Activated T-cell treated with anti-CD3 and anti-CD28 coated beads, Interleukin-2, amount 50 U/mL, for 24 hours (primary cell): ENCODE measurements at places on chromosomes 6 and 20.

DNA sequence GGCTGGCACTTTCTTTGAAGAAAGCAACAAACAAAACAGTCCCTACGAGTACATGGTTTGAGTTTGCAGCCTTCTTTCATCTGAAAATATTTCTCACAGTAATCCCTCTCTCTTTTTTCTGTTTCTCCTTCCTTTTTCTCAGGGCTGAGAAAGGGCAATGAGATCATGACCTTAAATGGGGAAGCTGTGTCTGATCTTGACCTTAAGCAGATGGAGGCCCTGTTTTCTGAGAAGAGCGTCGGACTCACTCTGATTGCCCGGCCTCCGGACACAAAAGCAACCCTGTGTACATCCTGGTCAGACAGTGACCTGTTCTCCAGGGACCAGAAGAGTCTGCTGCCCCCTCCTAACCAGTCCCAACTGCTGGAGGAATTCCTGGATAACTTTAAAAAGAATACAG, 80.7 kb upstream of the CLDN20 start:
- DNase-seq, result no peak

- no peak for DNase-seq
These were observed 20.7 kb downstream of the NDUFAF4 start for GRCh38 chr6:96876886-96877545.

- no peak for DNase-seq
These were observed 75.8 kb downstream of the MYB start for GRCh38 chr6:135256866-135257265.

- DNase-seq, result peak; percentile 51
These were observed 1.1 kb downstream of the TCP11 start for GRCh38 chr6:35139924-35140638.

DNA sequence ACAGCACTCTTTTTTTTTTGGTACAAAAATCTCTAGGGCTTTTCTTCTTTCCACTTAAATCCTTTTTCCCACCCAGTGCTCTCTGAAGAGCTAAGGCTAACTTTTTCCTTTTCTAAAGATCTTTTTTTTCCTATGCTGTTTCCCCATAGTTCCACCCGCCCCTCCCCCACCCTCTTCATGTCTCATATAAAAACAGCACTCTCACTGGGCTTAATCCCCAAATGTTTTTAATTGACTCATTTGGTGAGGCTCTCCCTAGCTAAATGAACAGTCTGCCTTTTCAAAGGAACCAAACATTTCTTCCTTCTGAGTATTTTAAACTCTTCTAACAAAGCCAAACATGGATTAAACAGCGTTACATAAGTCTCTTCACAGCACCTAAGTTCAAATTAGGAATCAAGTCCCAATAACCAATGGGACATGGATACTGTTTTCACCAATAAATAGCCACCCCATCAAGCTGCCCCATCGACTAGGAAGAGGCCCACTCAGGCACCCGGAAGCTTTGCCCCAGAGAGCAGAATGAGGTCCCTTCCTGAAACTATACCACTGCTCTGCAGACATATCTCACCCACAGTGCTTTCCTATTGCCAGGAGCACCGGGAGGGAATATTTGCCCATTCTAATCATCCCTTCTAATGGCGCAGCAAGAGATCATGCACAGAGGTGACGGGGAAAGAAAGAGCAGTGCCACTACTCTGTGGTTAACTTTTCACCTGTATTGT, 63.7 kb downstream of the ATXN1 start:
- no peak for DNase-seq

DNA sequence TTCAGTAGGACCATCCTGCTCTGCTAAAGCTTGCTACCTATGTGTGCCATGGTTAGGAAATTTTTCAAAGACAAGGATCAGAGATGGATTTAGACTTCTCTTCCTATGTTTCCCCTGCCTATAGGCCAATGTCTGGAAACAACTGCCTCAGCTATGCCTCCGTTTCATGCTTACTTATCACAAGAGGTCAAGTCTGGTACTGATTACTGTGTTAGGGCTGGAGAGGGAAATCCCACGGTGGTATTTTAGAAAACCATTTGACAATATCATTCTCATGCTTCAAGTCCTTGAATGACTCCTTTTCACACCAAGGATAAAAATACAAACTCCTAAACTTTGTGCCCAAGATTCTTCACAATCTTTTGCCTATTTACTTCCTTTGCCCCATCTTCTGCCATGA, 484.3 kb downstream of the DHX35 start:
- no peak for DNase-seq

GRCh38 chr6:140036196-140036595, 661.7 kb upstream of the CITED2 start:
- no peak for DNase-seq

GRCh38 chr6:121732641-121733040, 297.2 kb downstream of the GJA1 start:
- no peak for DNase-seq

- DNase-seq, result no peak
These were observed 170.9 kb downstream of the KLHL32 start for GRCh38 chr6:97095311-97095850.

DNA sequence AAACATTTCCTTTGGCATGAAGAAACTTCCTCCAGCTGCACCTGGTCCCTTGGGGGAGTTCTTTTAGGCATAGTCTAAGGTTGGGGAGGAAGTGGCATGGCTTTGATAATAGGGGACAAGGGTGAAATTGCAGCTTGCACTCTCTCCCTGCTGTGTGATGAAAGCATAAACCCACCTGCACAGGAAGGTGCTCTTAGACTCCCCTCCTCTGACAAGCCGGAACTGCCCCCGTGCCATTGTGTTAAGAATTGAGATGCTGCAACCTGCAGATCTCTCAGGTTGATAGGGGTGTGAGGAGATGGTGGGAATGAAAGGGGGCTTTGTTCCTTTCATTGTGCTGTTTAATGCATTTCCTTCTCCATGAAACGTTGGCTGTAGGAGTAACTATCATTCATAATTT, 247.7 kb upstream of the RNF24 start:
- no peak for DNase-seq

GRCh38 chr6:48389146-48390043, 278.4 kb upstream of the PTCHD4 start:
- no peak for DNase-seq

DNA sequence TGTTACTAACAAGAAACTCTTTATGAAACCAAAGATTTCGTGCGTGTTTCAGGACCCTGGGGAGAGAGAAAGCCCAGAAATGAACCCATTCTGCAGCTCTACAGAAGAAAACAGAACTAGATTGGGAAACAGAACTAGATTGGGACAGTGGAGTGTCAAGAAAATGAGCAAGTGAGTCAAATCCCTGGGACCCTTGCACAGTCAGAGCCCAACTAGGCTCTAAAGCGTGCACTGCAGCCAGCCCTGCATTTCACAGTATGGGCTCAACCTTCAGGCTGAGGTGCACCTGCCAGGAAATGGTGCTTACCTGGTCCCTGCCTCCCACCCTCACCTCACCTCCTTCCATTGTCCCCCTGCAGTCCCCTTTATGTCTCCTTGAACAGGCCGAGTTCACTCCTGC, 39.7 kb downstream of the BFSP1 start:
- DNase-seq, result no peak

DNA sequence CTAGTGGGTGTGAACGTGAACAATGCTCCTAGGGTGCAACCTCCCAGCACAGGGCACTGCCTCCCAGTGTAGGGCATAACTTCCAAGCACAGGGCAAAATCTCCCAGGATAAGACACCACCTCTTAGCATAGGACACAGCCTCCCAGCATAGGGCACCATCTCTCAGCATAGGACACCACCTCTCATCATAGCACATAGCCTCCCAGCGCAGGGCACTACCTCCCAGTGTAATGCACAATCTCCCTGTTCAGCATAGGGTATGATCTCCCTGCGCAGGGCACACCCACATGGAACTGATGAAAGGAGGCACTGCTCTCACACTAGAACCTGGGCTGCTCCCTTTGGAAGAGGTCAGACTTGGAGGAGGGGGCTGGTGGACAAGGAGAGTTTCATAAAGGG, 21.3 kb upstream of the CST1 start:
- no peak for DNase-seq

- DNase-seq, result no peak
These were observed 678.0 kb downstream of the DHX35 start for GRCh38 chr20:39640147-39640546.

GRCh38 chr6:30006170-30007131, 54.6 kb upstream of the POLR1H start:
- DNase-seq, result peak; percentile 40

DNA sequence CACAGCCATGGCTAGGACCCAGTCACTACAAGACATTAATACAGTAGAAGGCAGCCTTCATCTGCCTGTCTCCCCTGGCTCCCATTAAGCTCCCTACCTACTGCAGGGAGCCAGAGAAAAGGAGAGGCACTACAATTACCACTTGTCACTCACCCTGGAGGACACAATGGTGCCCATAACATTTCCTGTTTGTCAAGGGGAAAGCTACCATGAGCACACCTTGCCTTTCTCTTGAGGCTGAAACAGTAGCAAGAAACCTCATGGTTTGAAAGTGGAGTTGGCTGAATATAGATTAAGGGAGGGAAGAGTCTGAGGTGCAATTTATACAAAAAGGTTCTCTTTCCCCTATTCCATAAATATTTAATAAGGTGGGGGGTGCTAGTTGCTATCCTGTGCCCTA, 27.9 kb downstream of the STK38 start:
- DNase-seq, result no peak

- DNase-seq, result no peak
These were observed 10.4 kb downstream of the TMEM14C start for GRCh38 chr6:10733151-10733715.

GRCh38 chr6:169629256-169629655, 72.6 kb downstream of the WDR27 start:
- DNase-seq, result no peak

- no peak for DNase-seq
These were observed 129.1 kb downstream of the TTLL2 start for GRCh38 chr6:167454003-167454402.

DNA sequence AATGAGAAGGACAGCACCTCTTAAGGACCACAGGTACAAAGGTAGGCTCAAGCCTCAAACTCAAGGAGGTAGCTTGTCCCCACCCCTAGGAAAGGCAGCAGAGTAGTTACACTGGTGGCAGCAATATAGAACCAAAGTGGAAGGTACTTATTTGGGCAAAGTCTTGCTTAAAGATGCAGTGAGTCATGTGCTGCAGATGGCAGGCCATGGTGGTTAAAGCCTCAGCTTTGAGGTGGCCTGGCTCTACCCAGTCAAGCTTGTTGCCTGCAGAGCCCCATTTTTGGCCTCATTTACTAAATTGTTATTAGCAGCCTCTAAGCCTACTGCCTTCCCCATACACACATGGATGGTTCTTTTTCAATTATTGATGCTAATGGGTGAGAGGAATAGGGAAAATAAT, 146.0 kb downstream of the ELOVL4 start:
- no peak for DNase-seq

DNA sequence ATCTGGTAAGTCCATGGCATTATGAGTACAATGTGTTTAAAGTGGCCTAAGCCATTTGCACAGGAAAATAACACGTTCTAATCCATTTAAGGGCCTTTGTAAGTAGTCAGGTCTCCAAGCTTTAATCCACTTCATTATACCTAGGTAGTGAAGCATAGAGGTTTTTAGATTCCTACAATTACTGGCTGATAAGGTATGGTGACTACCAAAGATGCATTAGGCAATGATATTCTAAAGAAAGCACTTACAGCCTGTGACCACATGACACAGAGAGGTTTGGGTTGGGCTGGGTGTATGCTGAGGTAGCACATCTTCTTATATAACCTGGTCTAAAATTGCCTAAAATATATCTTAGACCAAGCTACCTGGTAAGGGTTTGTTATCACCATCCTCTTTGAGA, 504.4 kb downstream of the TFAP2B start:
- DNase-seq, result no peak

GRCh38 chr6:145809785-145810184, 4.8 kb downstream of the FBXO30 start:
- DNase-seq, result no peak

- no peak for DNase-seq
These were observed 106.5 kb downstream of the TCP11 start for GRCh38 chr6:35034411-35035191.

DNA sequence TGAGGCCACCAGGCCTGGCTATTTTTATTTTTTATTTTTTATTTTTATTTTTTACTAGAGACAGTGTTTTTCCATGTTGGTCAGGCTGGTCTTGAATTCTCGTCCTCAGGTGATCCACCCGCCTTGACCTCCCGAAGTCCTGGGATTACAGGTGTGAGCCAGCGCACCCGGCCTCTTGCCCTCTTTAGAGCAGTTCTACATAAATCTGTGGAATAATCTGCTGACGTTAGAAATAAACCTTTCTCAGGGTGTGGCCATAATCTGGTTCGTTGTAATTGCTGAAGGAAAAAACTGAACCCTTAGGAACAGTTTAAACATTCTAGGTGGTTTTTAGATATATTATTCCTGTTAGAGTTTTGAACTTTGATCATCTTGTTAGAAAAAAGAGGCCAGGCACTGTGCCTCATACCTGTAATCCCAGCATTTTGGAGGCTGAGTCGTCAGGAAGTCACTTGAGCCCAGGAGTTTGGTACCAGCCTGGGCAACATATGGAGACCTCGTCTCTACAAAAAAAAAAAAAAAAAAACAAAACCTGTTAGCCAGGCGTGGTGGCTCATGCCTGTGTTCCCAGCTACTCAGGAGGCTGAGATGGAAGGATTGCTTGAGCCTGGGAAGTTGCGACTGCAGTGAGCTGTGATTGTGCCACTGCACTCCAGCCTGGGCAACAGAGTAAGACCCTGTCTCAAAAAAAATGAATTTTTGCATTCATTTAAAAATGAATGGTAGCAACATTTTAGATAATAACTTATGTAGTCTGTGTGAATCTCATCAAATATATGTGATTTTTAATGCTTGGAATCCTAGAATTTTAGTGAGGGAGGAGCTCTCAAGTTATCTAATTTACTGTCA, 24.2 kb downstream of the ASXL1 start:
- no peak for DNase-seq

- no peak for DNase-seq
These were observed 62.2 kb upstream of the DDR1 start for GRCh38 chr6:30821862-30822784.

GRCh38 chr20:45934046-45934585, 367 bp upstream of the PCIF1 start:
- no peak for DNase-seq

DNA sequence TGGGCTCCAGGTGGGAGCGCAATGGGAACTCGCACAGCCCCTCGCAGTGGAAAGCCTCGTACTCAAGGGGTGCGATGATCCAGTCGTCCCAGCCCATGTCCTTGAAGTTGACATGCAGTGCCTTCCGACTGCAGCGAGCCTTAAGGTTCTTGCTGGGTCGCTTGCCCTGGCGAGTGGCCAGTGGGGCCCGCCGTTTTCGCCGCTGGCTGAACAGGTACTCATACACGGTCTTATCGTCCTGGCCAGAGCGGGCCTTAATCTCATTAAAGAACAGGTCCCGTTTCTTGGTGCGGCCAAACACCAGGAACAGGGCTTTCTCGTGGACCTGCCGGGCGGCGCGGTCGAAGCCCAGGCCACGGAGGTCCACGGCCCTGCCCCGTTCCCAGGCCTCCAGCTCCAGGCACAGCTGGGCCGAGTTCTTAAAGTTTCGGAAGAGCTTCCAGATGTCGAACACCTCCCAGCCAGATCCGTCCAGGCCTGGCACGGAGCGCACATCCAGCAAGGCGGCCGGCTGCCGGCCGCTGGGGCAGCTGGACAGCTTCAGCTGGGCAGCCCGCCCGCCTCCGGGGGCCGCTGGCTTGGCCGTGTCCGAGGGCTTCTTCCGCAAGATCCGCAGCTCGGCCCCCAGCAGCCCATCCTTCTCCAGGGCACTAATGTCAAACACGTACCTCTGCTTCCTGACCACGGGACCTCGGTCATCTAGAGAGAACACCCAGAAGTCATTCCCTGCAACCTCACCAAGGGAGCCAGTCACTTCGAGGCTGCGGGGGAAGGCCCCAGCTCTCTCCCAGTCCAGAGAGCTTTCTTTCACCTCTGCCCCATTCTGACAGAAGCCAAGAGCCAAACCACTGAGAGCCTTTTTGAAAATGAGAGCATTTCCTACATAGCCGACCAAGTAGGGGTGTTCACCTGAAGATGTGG, 3.7 kb downstream of the GDF5 start:
- no peak for DNase-seq
